ENCODE measurements at places on chromosomes 3 and 15.

- DNase-seq, result no peak
Measured at GRCh38 chr15:74851960-74852359, 9.0 kb upstream of the ULK3 start.

DNA sequence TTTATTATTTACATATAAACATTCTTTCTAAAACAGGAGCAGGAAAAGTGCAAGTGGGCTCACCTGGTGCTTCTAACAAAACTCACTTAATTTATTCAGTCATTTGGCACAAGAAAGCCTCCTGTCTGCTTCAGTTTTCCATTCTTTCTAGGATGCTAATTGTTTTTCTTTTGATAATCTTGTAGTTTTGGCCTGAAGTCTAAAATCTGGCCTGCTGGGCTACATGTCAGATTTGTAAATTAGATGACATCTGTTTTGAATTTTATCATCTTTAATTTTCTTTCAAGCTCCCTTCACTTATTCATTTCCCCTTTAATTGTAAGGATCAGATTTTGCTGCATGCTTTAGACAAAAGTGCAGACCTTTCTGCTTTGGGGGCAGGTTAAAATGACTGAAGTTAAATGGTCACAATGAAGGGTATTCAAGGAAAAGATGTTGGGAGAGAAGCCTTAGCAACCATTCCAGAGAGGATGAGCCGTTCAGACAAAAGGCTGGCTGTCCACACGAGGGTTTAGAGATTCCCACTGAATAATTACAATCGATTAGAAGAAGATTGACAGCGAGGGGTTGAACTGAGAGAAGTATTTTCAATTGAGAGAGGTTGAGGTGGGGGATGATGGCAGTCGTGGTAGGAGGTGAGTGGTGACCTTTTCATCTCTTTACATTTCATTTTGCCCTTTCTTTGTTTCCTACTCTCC lies 59.9 kb upstream of the PTX3 start:
- DNase-seq, result no peak

DNA sequence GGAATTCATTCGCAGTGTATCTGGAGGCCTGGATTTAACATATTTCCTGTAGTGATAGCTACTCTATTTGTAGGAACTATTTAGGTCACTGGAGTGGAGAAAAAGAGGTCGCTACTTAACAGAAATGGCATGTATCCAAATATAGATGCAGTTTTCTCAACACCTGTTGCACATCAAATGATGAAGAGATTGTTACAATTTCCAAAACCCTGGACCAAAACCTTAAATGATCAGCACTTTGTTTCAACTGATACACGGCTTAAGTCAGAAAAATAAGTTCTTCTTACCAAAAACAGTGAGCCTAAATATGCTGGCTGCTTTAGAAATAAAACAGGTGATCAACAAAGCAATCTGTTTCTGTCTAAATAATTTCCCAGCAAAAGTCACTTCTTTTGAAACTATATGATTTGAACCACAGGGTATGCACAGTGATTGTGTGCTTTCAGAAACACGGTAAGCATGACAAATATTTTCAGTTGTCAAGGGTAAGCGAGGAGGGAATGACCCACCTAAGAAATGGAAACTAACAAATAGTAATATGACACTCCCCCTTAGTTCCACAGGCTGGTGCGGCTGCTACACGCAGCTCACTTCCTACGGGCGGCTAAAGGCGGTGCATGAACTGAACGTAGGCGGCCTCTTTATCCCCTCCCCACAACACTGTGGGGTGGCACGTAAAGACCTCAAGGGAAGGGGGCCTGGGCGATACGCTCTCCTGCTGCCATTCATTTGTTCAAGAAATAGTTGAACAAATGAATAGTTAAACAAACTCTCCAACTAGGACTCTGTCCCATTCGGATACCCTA lies 1.1 kb downstream of the EHD4 start:
- peak; percentile 26 for DNase-seq

- DNase-seq, result no peak
Measured at GRCh38 chr3:186782542-186783057, 777 bp upstream of the EIF4A2 start.

GRCh38 chr15:40925863-40926658 lies 3.1 kb upstream of the DLL4 start:
- DNase-seq, result peak; percentile 18

DNA sequence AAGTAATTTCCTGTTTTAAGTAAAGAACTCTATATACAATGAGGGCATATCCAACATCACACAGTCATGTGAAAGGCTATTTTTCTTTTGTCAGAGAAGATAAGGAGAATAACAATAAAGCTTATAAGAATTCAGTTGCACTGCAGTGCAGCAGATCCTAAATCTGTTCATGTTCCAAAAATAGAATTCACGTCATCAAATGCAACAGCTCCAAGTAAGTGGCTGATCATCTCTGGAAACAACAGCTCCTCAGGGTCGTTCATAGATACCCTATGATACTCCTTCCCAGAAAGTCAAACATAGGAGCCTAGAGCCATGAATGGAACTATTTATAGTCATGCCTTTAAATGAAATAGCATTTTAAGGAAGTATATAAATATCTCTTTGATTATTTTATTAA lies 100.2 kb downstream of the FMN1 start:
- no peak for DNase-seq

GRCh38 chr3:126275620-126275904 lies 81.6 kb downstream of the KLF15 start:
- DNase-seq, result no peak

DNA sequence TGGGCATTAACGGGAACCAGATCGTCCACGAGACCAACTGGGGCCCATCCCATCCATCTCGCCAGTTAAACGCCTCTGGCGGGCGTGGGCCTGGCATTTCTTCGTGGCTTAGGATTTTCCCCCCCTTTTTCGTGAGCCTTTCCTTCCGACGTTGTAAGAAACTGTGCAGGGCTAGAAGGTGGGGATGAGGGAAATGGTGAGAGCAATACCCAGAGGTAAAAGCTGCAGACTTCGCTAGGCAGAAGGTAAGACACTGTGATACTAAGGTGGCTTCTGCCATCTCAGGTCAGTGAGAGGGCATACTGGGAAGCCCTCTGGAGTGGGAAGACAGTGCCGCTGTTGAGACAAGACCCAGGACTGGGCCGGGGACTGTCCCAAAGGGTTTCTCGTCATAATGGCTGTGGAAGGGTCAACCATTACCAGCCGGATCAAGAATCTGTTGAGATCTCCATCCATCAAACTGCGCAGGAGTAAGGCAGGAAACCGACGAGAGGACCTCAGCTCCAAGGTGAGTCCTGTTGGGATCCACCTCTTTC lies 666 bp downstream of the MAPKBP1 start:
- no peak for DNase-seq

Measured in activated naive CD4-positive, alpha-beta T cell (primary cell).